ENCODE measurements at places on chromosomes 4 and X.

DNA sequence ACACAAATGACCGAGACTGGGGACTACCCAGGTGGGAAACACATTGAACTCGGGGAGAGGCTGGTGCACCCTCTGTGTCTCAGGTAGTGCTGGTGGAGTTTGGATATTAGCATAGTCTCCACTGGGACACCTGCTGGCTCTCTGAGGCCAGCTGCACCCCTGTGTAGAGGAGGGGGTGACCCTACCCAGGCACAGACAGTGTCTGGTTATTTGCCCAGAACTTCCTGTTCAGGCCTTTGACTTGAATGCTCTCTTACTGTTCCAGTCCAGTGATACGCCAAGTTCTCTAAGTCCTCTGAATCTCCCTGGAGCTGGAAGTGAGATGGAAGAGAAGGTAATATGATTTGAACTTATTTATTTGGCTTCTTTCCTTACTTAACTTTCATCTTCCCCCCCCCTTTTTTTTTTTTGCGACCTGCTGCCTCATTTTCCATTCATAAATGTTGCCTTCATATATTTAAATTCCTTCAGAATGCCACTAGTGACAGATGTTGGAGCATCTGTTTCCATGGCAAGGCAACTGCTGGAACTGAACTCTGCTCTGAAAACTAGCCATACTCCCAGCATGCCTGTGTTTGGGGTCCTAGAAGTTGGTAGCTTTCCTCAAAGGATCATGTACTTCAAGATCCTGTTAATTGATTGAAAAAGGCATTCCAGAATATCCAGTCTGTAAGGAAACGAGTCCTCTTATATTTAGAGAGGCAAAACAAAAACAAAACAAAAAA, 76.7 kb downstream of the AASDH start:
- DNase-seq: no peak

DNA sequence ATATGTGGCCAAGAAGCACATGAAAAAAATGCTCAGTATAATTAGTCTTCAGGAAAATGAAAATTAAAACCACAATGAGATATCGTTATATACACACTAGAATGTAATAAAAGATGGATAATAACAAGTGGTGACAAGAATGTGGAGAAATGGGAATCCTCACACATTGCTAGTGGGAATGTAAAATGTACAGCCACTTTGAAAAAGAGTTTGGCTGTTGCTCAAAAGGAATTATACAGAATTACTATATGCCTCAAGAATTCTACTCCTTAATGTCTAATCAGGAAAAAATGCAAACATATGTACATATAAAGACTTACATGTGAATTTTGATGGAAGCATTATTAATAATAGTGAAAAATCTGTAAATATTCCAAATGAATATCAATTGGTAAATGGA, 102.2 kb downstream of the SPCS3 start:
- DNase-seq: no peak

GRCh38 chrX:38247051-38247450, 26.4 kb upstream of the SRPX start:
- DNase-seq: no peak

- no peak for DNase-seq
Measured at GRCh38 chr4:6119507-6120020, 80.8 kb downstream of the JAKMIP1 start.

- DNase-seq: no peak
Measured at GRCh38 chr4:25818371-25818871, 44.4 kb downstream of the SEL1L3 start.

DNA sequence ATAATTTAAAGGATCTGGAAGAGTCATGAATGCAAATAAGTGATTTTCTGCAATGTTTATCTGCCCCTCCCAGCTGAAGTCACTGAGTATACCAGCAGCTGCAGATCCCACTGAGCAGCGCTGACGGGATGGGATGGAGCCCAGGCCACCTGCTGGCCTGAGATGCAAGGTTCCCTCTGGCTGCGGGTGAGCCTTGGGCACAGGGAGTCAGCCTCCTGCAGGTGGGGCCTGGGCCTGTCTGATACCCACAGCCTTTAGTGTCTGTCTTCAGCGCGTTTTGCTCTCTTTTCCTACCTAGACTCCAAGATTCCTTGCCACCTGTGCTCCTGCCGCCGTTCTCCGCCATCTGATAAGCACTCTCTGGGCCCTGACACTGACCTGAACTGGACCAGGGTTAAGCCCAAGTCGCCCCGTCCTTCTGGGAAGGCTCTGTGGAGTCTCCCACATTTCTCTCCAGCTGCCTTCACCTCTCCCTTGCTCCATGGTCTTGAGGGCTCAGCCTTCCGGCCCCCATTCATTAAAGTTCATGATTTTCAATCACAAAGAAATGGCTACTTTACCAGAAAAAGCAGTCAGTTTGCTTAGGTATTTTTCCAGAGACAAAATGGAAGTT, 223.1 kb upstream of the FAT1 start:
- peak; percentile 18 for DNase-seq

GRCh38 chr4:75135068-75135825, 202.3 kb downstream of the PARM1 start:
- no peak for DNase-seq

GRCh38 chr4:109323348-109323747, 20.9 kb upstream of the COL25A1 start:
- DNase-seq: no peak

- DNase-seq: no peak
Measured at GRCh38 chrX:38806875-38807621, 5.8 kb downstream of the MID1IP1 start.

DNA sequence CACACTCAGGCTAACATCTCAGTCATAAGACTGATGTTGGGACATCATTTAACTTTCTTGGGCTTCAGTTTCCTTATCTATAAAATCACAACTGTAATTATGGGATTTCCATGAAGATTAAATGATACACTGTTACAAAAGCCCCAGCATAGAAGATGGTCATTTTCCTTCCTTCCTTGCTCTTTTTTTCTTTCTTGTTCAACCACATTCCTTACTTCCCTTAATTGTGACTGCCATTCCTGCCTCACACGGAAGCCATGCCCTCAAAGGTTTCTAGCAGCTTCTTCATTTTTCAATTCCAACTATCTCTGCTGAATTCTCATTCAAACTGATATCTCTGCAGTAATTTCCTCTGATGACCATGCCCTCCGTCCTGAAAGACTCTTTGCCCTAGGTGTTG, 311.8 kb downstream of the PPP3CA start:
- DNase-seq: no peak

- peak; percentile 72 for DNase-seq
Measured at GRCh38 chr4:184450045-184450444, 24.3 kb downstream of the IRF2 start.

- DNase-seq: no peak
Measured at GRCh38 chr4:99529228-99529627, 18.4 kb downstream of the C4orf17 start.

GRCh38 chrX:123171781-123172180, 12.3 kb upstream of the GRIA3 start:
- DNase-seq: peak; percentile 2

GRCh38 chr4:105184316-105184980, 37.8 kb downstream of the TET2 start:
- DNase-seq: no peak

GRCh38 chrX:43892336-43892870, 10.2 kb upstream of the MAOB start:
- DNase-seq: no peak

DNA sequence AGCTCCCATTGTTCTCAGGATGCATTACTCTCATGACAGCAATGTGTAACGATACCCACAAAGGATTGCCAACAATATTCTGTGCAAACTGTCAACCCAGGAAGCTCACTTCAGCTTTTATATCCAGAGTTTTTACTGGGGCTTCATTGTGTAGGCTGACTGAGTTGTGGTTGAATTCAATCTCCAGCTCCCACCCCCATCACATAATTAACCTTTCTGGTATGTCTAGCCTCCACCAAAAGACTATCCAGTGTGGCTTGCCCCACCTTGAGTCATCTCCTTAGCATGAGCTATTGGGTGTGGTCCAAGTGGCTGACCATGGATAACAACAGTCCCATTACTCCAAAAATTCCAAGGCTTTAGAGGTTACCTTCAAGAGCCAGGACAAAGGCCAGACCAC, 17.7 kb upstream of the TAB3 start:
- DNase-seq: no peak

GRCh38 chr4:111400741-111401140, 744.5 kb upstream of the FAM241A start:
- DNase-seq: peak; percentile 58

GRCh38 chr4:169604131-169604900, 8.1 kb downstream of the NEK1 start:
- peak; percentile 45 for DNase-seq

- peak; percentile 79 for DNase-seq
Measured at GRCh38 chr4:153215921-153216320, 11.7 kb downstream of the TRIM2 start.

- DNase-seq: peak; percentile 76
Measured at GRCh38 chrX:136185401-136186022, 38.2 kb downstream of the FHL1 start.

DNA sequence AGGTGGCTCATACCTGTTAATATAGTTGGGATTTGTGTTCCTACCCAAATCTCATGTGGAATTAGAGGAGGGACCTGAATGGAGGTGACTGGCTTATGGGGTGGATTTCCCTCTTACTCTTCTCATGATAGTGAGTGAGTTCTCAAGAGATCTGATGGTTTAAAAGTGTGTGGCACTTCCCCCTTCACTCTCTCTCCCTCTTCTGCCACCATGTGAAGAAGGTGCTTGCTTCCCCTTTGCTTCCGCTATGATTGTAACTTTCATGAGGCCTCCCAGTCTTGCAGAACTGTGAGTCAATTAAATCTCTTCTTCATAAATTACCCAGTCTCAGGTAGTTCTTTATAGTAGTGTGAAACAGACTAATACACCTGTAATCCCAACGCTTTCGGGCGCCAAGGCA, 28.3 kb upstream of the WDR19 start:
- DNase-seq: no peak

GRCh38 chr4:64738240-64738639, 329.0 kb upstream of the TECRL start:
- DNase-seq: no peak

DNA sequence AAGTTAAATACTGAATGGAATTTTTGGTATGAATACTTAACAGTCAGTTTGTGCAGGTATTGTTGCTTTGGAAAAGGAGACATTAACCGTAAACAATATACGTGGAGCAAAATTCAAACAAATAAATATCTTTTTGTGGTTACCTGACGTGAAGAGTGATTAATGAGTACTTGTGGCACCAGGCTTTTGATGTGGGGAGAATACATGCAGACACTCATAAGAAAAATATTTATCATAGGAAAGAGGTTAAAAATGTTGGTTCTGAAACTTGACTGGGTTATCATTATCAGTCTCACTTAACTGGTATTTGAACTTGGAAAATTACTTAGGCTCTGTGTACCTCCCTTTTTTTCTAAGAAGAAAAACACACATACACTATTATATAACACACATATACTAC, 136.4 kb upstream of the NDST4 start:
- no peak for DNase-seq

- peak; percentile 35 for DNase-seq
Measured at GRCh38 chrX:101759000-101759399, 99.3 kb upstream of the ARMCX2 start.

GRCh38 chr4:181877329-181877848, 365.8 kb upstream of the TENM3 start:
- DNase-seq: no peak

DNA sequence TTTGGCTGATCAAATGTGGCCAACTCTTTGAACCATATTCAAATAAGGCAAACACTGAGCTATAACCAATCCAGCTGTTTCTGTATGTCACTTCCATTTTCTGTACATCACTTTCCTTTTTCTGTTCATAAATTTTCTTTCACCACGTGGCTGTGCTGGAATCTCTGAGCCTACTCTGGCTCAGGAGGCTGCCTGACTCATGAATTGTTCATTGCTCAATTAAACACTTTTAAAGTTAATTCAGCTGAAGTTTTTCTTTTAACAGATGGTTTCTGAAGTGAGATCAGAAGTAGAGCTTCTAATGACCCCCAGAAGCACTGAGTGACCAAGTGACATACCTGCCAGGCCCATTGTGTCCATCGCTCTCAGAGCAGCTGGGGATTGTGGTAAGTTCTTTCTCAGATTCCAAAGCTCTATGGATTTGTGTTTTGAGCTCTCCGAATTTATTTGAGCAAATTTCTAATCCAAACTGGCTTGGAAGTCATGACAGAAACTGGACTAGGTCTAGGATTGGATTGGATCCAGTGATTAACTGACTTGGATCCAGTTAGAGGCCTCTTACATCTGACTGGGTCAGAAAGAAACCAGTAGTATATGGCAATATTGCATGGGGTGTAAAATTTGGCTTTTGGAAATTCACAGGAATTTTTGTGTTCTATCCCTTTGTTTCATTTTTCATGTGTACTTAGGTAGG, 121.2 kb upstream of the BANK1 start:
- DNase-seq: no peak

GRCh38 chr4:173910891-173911290, 372.6 kb downstream of the FBXO8 start:
- no peak for DNase-seq

- DNase-seq: no peak
Measured at GRCh38 chr4:89681671-89682070, 155.3 kb downstream of the SNCA start.

GRCh38 chr4:122990891-122991290, 68.5 kb upstream of the NUDT6 start:
- no peak for DNase-seq

- DNase-seq: no peak
Measured at GRCh38 chr4:100632163-100632562, 114.3 kb upstream of the EMCN start.

GRCh38 chr4:29900336-29900735, 819.8 kb upstream of the PCDH7 start:
- DNase-seq: no peak

DNA sequence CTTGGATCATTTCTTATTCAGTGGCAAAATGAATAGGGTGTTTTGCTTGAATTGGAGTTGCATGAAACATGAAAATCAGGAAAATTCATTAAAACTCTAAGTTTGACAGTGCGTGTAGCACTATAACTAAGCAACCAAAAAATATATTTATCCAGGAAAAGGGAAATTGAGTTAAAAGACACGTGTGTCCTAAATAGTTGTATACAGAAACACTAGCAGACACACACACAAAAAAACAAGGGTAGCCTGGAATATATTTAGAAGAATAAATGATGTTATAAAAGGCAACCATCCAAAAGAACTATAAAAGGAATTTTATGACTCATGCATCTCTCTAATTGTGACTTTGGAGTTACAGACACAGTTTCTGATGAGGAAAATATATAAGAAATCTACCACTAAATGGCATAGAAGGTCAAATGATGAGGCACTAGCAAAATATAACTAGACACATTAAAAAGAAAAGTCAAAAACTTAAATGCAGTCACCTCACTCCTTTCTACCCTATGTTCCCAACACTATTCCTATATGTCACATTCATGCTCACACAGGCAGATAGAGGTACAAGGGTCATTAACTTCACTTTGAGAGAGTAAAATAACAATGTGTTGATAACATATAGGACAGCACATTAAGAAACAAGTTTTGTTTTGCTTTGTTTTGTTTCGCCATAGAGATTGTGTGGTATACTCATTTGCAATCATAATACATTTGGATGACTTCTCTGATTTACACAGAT, 793.6 kb upstream of the INTU start:
- peak; percentile 33 for DNase-seq

GRCh38 chr4:7971881-7972500, 32.3 kb upstream of the AFAP1 start:
- no peak for DNase-seq

GRCh38 chrX:154541896-154542722, 4.5 kb downstream of the G6PD start:
- peak; percentile 92 for DNase-seq

Measured in fibroblast of gingiva (primary cell).